CD8-positive, alpha-beta T cell (primary cell): ENCODE measurements at places on chromosomes 4 and X.

- DNase-seq = no peak
Measured at GRCh38 chr4:142142366-142143054, 506.1 kb downstream of the IL15 start.

GRCh38 chrX:15816886-15817285, 26.6 kb downstream of the ZRSR2 start:
- DNase-seq = peak; percentile 26

DNA sequence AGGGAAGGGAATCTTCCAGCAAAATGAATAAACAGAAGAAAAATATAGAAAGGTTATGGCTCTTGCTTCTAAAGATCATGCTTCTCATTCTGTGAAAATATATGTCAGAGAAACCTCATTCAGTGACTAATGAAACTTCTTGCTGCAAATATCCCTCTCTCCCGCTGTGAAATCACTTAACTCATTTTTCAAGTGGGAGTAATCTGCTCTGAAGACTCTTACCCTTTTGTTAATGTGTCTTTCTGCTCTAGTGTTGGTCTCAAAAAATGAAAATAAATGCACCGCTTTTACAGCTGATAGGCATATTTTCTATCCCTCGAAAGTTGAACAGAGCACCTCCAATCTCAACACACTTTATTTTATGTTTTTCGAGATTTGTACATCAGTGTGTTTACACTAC, 252.3 kb downstream of the NLGN4X start:
- DNase-seq = no peak

DNA sequence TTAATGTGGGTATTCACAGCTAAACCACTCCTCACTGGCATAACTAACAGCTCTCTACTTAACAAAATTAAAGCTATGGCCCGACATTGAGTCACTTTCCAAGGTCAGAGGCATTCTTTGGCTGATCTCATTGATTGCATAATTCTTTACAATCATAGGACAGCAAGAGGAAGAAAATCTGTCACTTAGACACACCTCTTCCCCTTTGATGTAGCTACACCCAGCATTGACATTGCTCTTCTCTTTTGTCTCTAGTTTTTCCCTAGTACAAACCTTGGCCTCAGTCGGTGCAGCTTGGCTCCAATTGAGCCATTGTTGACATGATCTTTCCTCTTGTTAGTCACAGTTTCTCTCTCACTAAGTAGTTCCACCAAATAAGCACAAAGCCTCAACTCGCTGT, 313.3 kb upstream of the ACTRT1 start:
- DNase-seq = no peak

GRCh38 chrX:108163333-108164082, 71.9 kb downstream of the ATG4A start:
- DNase-seq = no peak

GRCh38 chr4:7989654-7990053, 50.0 kb upstream of the AFAP1 start:
- DNase-seq = no peak

GRCh38 chr4:172674811-172675210, 493.8 kb upstream of the GALNT7 start:
- no peak for DNase-seq

- no peak for DNase-seq
Measured at GRCh38 chr4:129218360-129218759, 122.4 kb downstream of the C4orf33 start.

GRCh38 chrX:40104985-40105834, 7.5 kb upstream of the BCOR start:
- no peak for DNase-seq

DNA sequence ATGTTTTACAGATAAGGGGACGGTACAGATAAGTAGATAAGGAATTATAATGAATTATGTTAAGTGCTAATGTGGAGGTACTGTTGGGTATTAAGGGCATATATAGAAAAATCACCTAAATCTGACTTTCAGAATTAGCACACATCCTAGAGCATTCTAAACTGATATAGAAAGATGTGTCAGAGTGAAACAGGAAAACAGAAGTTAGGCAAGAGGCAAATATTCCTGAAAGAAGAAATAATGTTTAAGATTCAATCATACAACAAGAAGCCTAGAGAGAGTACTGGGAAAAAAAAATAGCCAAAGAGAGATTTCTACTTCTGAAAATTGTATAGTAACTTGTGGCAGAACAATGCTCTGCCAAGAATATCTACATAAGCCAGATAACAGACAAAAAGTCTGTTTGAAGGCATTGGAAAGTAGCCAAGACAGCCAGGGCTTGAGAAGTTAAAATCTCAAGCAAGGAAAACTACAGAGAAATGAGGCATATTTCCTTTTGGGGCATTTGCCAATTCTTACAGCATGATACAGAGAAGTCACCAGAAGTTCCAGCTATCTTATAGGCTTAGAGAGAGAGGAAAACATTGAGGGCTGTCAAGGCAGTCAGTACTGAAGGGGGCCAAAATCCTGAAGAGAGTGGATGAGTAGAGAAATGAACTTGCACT, 646.0 kb downstream of the RPA4 start:
- DNase-seq = no peak

DNA sequence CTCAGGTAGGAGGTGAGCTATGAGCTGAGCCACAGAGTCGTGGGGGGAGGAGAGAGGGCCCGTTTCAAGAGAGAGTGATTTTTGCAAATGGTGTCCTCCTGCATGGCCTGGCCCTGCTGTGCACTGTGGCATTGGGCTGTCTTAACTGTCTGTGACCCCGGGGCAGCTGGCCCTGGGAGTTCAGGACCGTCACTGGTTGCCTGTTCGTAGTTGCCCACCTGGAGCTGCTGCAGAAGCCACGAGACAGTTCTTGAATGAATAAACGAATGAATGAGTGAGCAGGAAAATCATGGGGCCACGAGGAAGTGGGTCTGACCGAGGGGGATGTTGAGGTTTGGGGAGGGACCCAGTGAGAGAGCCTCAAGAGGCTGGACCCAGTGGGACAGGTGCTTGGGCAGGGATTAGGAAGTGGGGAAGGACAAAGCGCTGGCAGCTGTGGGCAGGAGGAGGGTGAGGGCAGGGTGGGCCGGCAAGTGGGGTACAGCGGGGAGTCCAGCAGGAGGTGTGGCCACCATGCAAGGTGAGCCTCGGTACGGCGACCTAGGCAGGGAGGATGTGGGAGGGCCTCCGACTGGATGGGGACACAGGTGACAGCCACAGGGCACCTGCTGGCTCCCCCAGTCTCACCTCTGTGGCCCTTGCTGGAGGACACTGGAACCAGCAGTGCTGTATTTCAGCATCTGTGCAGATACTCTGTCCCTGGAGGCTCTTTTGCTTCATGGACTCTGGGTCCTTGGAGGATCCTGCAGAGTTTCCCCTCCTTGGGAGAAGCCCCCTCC, 10.2 kb downstream of the RGS12 start:
- no peak for DNase-seq
